ENCODE measurements at places on chromosomes 12 and 14.

GRCh38 chr12:129701631-129702101, 202.2 kb downstream of the TMEM132D start:
- DNase-seq: no peak

GRCh38 chr12:71191509-71192196, 33.9 kb upstream of the TSPAN8 start:
- no peak for DNase-seq

- DNase-seq: no peak
Measured at GRCh38 chr14:21923820-21924219, 250.2 kb upstream of the OR4E1 start.

GRCh38 chr12:64522807-64523206, 70.9 kb downstream of the TBK1 start:
- no peak for DNase-seq

- peak; percentile 49 for DNase-seq
Measured at GRCh38 chr12:54701940-54702592, 53.9 kb upstream of the DCD start.

- no peak for DNase-seq
Measured at GRCh38 chr14:78083837-78084236, 86.3 kb upstream of the NRXN3 start.

GRCh38 chr14:92847278-92847677, 53.2 kb downstream of the GOLGA5 start:
- DNase-seq: no peak

- no peak for DNase-seq
Measured at GRCh38 chr14:79567306-79567705, 644.0 kb downstream of the DIO2 start.

DNA sequence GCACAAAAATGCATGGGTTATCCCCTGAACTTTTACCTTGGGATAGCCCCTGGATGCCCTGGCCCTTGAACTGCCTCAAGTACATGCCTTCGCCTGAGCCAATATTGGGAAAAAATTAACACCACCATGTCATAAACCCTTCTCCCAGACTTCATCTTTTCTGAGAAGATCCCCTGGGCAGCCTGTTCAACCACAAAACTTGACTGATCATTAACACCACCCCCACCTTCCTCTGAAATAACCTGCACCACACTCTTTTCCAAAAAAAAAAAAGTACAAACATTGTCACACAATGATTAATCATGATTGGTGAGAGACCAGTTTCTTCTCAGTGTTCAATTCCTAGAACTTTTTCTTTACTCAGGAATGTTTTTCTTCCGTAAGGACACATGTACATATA, 217.9 kb downstream of the PAX9 start:
- no peak for DNase-seq

DNA sequence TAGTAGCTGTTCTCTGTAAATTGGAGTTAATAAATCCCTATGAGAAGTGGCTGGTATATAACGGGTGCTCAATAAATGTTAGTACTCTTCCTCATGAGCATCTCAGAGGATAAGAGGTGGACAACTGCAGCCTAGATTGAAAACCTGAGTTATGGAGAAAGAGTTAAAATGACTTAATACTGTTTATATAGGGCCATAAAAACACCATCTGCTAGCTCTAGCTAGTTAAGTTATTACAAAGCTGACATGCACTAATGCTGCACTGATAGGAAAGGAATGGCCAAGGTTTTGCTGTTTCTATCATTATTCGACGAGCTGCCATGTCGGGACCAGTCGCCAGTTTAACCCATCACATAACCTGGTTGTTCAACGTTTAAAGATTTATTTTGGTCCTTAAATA, 72.0 kb upstream of the SEL1L start:
- DNase-seq: no peak

- no peak for DNase-seq
Measured at GRCh38 chr12:119393677-119394076, 59.1 kb downstream of the CCDC60 start.

GRCh38 chr12:131147894-131148293, 194.2 kb downstream of the ADGRD1 start:
- DNase-seq: no peak

- no peak for DNase-seq
Measured at GRCh38 chr12:42871816-42872215, 282.3 kb upstream of the PRICKLE1 start.

GRCh38 chr12:99009654-99010296, 364.7 kb downstream of the APAF1 start:
- DNase-seq: no peak

DNA sequence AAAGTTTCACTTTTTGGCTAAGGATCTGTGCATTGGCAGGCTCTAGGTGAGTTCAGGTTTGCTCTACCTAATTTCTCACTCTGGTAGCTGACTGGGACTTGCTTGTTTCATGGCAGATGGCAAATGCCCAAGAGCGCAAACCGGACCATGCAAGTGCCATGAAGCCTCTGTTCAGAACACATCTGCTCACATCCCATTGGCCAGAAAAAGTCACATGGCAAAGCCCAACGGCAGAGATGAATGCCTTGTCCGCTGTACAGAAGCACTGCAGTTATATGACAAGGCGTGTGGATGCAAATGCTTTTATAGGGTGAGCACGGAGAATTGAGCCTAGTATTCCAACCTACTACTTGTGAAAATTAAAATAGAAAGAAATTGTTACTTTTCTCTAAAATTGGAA, 202.2 kb upstream of the HMGA2 start:
- no peak for DNase-seq

DNA sequence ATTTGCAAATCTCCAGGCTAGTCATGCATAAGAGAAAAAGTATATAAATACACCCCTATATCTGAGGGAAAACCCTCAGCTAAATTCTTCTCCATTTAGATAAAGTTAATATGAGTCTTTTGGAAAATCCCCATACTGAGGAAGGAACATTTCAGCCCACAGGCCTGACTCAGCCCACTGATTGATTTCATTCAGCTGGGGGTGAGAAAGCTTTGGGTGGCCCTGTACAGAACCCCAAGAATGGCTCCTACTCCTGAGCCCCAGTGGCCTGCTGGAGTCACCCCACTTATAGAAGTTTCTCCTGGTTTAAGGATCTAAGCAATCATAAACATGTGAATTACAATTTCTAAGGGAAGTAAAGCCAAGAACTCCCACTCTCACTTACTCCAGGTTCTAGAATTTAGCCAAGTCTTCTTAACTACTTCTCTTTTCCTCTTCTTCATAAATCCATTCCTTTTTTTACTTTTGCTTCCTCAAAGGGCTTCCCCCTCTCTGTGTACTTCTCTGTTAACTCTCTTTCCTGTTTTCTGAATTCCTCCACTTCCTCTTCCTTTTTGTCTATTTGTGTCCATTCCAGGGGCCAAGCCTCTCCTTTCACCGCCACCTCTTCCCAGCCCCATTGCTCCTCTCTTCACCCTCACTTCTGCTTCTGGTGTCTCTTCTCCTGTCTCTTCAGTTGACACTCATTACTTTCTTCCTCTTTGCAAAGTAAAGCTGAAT, 21.0 kb downstream of the RTN1 start:
- no peak for DNase-seq

DNA sequence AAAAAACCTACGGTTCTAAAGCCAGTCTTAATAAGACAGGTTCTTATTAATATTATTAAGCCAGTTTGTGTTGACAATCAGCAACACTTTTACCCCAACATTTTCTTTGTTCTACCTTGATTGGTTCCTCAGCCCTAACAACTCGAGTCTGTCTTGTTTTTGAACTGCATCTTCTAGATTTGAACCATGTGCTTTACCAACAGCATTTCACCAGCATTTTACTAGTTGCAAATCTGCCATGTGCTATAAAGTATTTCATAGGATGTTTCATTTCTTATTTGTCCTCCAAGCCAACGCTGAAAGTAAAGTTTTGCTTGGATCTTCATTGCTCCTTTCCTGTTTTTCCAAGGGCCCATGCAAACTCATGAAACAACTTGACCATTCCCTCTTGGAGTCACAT, 133.4 kb downstream of the ST8SIA1 start:
- DNase-seq: no peak

GRCh38 chr12:81080431-81080983, 2.6 kb downstream of the ACSS3 start:
- DNase-seq: no peak

DNA sequence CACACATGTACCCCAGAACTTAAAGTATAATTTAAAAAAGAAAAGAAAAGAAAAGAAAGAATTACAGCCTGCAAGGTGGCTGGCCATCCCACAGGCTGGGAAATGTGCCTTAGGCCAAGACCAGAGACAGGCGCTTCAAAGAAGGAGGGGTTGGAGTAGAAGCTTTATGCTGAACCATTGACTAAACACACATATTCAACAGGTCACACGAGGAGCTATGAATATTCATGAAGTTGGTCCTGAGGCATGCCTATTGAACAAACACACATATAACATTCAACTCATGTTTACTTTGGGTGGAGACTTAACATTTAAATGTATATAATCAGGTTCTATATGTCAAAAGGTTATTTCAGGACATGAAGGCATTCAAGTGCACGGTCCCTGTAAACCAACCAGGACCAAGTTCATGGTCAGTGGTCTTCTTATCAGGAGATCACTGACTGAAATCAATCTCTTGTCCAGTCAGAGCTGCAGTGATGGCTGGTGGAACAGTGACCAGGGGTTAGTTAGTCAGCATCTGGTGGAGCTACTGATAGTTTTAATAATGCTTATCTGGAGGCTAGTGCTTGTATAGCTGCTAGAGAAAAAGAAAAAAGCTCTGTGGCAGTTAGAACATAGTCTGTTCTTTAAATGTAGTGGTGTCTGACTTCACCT, 35.6 kb upstream of the ITPR2 start:
- no peak for DNase-seq

DNA sequence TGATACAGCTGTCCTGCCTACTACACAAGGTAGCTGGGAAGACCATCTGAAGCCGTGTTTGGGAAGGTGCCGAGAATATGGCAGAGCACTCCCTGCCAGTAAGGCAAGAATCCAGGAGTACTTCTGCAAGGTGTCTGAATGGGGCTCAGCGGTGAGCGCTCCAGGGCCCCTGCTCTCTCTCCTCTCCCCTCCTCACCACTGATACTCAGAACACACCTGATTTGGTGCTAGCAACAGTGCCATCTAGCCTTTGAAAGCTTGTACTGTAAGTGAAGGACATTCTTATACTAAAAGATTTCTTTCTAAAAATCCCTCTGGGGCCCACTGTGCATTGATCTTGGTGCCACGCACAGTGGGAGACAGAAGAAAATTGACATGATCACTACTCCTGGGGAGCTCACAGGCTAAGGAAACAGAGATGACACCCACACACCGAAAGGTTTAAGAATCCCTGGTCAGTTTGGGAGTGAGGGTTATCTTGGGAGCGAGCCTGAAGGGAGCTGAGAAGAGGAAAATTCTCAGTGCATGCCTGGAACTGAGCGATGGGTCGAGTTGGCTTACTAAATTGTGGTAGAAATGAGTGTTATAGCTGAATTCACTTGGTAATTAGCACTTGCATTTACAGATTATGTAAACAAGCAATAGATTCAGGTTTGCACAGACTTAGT, 216.9 kb downstream of the NTF3 start:
- DNase-seq: peak; percentile 39

- no peak for DNase-seq
Measured at GRCh38 chr12:26303418-26303817, 108.0 kb downstream of the SSPN start.

DNA sequence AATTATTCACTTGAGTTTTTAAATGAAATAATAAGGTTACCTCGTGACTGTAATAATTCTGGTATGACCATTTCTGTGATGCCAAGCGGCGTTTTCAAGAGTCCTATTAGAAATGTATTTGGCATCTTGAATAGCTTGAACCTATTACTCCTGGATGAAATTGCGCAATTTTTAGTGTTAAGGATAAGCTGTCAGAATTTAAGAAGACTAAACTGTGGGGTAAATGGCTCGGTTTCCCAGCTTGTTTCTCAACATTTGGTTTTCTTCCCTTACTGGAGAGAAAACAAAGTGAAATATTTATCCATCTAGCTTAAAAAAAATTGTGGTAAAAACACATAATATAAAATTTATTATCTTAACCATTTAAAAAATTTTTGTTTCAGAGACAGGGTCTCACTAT, 26.8 kb downstream of the PCNX1 start:
- no peak for DNase-seq
